ENCODE measurements at places on chromosomes 3 and 15.

GRCh38 chr3:21847005-21847404 is 96.0 kb upstream of the ZNF385D start:
- DNase-seq, result no peak

DNA sequence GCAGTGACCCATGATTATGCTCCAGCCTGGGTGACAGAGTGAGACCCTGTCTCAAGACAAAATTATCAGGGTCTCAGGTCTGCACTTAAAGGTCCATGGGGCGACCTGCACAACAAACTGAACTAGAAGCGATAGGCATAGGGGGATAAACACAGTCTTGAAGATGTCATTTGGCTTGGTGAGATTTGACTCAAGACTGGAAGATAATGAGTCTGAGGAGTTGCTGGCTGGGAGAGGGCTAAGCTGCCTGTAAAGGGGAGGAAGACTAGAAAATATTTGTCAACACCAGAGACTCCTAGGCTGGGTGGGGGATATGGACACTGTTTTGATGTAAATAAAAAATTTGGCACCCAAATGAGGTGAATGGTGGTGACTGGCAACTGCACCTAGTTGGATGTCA is 19.8 kb downstream of the GHRL start:
- DNase-seq, result no peak

- DNase-seq, result no peak
Observed at GRCh38 chr3:197881270-197881969, 68.6 kb upstream of the RPL35A start.

GRCh38 chr3:168085491-168086119 is 10.1 kb downstream of the GOLIM4 start:
- DNase-seq, result no peak

GRCh38 chr3:177724020-177724638 is 526.8 kb upstream of the TBL1XR1 start:
- DNase-seq, result no peak

- DNase-seq, result no peak
Observed at GRCh38 chr3:30640851-30641250, 34.5 kb downstream of the TGFBR2 start.

- DNase-seq, result no peak
Observed at GRCh38 chr3:46854555-46854991, 8.7 kb downstream of the MYL3 start.

DNA sequence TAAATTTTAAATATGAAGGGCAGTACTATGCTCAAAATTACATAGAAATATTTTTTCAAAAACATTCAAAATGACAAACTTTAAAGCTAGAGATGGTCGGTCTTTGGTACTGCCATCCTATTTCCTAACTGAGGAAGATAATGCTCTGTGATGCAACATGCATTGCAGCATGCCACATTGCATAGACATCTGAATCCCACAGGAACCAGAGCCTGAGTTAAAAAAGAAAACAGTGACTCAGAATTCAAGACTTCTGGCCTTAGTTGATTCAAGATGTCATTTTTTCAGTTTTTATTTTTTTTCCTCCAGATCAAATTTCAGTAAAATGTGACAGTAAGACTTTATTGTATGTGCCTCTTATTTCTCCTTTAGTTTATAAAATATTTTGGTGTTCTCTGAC is 33.1 kb downstream of the TP63 start:
- no peak for DNase-seq

- no peak for DNase-seq
Observed at GRCh38 chr15:42104095-42104891, 9.9 kb upstream of the PLA2G4D start.

DNA sequence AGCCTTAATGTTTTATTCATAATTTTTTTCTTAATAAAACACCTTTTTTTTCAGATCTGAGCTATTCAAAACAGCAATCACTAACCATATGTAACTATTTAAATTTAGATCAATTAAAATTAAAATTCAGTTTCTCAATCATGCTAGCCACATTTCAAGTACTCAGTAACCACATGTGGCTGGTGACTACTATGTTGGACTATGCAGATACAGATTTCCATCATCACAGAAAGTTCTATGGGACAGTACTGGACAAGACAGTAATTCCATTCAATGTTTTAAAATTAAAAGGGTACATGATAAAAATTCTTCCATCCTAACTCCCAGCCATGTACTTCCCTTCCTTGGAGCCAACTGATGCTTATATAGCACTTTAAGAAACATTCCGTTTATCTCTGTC is 119.3 kb downstream of the GLDN start:
- no peak for DNase-seq

DNA sequence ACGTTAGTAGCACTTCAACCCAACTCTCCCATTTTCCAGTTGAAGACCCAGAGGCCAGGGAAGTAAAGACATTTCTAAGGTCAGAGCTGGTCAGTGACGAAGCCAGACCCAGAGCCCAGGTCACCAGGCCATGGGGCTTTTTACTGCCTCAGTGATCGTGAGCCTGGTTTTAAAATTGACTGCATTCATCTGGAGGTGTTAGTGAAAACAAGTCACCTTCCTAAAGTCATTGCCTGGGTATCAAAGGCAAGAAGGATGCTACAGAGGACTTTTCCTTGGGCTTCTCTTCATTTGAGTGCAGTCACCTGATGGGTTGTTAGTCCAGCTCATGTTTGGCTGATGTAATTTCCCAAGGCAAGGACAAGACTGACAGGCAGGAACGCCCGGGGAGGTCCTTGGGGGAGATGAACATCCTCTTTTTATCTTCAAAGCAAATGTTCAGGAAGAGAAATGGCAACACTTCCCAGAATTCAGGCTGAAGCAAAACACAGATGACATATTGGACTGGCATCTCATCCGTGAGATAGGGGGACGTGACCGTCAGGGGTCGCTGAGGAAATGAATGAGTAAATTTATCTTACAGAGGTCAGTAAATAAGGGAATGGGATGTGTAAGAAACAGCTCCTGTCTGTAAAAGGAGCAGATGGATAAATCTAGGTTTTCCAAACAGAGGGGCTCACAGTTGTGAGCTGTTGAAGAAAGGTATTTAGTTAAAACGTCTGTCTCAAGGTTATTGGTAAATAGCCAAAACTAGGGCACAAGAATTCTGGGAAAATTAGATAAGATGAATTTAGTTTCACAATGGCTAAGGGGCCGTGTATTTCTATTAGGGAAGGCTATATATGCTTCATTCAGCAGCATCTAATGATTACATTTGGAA is 201.2 kb downstream of the OPA1 start:
- DNase-seq, result no peak

GRCh38 chr15:59052915-59053407 is 52.0 kb upstream of the CCNB2 start:
- no peak for DNase-seq

DNA sequence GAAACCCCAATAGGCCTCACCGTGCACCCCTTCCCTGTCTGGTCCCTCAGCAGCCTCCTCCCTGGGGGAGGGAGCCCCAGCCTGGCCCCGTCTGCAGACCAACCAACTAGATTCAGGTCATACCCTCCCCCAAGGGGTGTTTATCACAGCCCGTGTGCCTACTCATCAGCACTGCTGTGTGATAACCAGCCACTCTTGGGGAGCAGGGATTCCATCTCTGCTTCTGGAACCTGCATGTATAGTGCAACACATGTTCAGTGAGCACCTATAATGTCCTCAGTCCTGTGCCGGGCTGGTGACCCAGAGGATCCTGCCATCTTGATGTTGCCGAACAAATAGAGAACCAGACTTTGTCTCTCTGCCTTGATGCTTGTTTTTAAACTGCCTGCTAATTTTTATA is 6.6 kb upstream of the SLCO2A1 start:
- DNase-seq, result no peak

DNA sequence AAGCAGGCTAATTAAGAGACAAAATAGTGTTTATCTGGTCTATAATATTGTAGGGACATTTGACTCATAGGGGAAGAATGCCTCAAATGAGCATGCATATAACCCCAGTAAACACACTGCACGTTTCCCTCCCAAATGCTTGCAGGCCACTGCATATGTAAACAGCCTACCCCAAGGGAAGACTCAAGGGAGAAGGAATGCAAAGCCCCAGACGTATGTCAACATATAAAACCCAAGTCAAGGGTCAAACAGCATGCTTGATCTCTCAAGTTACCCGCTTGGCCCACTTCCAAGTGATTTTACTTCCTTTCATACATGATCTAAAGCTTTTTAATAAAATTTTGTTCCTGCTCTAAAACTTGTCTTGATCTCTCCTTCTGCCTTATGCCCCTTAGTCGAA is 1090.0 kb downstream of the OTOL1 start:
- DNase-seq, result no peak

DNA sequence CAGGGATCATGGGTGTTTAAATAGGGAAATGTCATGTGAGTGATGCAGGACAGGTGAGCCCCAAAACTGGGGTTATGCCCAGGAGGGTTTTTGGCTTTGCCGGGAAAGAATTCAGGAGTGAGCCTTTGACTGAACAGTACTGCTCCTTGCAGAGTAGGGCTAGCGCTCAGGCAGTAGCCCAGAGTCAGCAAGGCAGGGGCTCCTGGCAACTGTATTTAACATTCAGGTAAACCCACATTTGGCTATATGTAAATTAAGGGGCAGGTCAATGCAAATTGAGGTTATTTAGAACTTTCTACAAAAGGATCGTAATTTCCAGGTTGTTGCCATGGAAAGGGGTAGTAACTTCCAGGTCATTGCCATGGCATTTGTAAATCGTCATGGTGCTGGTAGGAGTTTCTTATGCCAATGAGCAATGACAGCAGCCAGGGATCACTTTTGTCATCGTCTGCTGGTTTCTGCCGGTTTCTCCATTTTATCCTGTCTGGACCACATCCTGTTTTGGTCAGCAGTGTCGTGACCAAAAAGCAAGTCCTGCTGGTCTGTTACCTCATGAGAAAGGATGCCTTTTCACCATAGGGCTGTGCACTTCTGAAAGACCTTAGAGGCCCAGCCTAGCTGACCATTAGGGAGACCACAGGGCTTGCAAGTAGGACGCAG is 24.3 kb downstream of the MTHFS start:
- no peak for DNase-seq

DNA sequence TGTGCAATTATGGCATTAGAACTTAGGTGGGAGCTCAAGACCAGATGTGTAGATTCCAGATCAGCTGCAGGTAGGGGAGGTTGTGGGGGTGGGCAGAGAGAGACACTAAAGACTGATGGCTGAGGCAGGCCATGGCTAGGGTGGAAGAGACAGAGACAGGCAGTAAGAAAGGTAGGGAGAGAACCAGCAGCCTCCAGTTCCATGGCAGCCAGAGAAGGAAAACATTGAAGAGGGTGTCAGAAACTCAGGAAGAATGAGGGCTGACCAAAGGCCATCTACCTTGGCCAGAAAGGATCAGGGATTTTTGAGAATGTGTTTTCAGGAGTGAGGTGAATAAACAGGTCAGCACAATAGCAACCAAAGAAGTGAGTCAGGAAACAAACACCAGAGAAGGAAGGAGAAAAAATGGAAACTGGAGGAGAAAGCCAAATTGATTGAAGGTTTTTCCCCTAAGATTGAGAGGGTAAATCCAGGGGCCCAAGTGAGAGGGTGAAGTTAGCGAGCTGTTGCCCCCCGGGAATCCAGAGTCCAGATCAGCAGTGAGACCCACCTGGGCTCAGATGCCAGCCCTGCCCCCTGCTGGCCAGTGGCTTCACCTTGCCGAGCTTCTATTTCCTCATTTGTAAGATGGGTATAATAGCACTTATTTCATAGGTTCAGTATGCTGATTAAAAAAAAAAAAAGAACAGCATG is 41.0 kb downstream of the ABHD2 start:
- peak; percentile 64 for DNase-seq

DNA sequence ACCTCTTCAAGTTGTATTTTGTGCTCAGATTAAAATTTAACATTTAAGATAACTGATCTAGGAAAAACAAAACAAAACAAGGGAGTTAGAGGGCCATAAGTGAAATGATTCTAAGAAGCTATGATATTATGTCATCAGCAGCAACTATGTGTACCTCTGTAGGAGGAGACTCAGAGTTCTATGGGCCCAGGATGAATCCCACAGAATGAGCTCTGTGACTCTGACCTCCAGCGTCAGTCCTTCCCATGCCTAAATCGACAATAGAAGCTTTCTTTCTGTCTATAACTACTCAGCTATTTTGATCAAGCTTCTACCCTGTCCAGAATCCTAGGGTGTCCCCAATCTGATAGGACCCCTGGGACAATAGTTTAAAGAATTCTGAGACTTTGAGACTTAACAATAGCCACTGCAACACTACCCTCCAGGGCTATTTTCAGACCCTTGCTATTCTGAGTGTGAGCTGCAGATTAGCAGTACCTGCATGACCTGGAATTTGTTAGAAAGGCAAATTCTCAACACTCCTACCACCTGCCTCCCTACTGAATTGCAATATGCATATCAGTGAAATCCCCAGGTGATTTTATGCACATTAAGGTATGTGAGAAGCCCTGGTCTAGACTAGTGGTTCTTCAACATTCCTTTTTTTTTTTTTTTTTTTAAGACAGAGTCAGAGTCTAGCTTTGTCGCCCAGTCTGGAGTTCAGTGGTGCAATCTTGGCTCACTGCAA is 66.7 kb downstream of the ARHGAP31 start:
- DNase-seq, result no peak

DNA sequence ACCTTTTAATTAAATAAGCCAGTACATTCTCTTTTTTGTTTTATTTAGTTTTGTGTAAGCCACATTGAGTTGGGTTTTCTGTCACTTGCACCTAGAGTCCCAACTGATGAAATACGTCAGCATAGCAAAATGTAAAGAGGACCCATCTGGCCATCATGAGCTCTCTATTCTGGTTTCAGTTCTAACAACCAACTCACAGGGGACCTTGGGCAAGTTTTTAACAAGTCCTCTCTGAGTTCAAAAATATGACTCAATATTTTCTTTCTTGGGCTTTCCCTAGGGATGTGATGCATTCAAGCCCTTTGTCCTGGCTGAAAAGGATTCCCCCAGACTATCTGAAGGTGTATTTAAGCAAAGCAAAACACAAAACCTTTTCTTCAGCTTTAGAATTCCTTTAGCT is 32.9 kb downstream of the PLCH1 start:
- no peak for DNase-seq

DNA sequence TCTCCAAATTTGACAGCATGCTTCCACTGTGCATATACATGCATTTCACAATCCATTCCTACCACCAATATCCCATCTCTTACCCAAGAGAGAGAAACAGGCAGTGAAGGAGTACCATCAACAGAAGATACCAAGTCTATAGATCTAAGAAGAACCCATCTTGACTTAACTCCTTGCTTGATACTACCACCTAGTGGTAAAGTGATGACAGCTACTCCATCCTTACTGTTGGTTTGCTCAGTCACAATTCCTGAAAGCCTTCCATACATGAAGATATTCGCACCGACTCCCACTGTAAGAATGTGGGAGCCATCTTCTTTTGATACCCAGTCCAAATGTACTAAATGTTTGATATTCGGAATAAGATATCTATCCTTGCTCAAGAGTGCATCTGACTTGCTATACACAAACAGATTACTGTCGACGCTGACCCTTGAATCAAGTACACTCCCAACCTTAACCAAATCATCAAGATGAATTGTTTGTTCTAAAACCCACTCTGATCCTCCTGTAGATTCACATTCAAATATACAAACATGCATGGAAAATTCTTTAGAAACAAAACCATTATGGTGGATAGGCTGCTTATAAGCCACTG is 123.1 kb downstream of the DMXL2 start:
- DNase-seq, result no peak

- no peak for DNase-seq
Observed at GRCh38 chr3:196087906-196088305, 6.0 kb upstream of the TFRC start.

All from stimulated activated CD4-positive, alpha-beta T cell treated with anti-CD3 and anti-CD28 coated beads, Interleukin-15, amount 100 ng/mL, for 24 hours (primary cell).